ENCODE measurements at places on chromosomes 11 and 22.

GRCh38 chr11:128497061-128497775, 90.1 kb downstream of the ETS1 start:
- DNase-seq: no peak

GRCh38 chr11:57619331-57619730, 21.8 kb downstream of the SERPING1 start:
- DNase-seq: no peak

DNA sequence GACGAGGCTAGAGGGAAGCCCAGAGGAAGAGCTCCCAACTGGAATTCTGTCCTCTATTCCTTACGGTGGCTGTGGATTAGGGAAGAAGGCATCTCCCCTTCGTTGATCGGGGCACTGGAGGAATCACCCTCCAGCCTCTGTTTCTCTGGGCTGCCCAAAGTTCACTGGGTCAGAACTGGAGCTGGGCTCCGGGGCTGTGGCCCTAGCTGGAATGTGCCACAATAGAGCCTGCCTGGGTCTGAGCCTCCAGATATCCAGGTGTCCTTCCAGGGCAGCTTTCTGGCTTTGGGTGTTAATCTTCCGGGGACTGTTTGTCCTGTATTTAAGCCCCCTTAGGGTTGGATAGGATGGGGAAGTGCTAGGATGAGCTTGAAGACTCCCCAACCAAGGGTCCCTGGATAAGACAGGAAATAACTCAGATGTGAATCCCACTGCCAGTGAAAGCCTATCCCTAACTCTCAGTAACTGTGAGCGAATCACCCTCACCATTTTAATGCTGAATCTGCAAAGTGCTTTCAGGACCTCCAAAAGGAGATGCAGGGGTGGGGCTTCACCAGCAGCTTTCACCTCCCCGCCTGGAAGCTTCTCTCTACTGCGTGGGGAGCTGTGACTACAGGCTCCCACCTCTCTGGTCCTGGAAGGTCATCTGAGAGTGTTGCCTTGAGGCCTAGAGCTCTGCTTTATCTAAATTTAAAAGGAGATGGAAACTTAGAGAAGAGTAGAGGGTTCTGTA, 9.5 kb downstream of the YPEL4 start:
- no peak for DNase-seq

DNA sequence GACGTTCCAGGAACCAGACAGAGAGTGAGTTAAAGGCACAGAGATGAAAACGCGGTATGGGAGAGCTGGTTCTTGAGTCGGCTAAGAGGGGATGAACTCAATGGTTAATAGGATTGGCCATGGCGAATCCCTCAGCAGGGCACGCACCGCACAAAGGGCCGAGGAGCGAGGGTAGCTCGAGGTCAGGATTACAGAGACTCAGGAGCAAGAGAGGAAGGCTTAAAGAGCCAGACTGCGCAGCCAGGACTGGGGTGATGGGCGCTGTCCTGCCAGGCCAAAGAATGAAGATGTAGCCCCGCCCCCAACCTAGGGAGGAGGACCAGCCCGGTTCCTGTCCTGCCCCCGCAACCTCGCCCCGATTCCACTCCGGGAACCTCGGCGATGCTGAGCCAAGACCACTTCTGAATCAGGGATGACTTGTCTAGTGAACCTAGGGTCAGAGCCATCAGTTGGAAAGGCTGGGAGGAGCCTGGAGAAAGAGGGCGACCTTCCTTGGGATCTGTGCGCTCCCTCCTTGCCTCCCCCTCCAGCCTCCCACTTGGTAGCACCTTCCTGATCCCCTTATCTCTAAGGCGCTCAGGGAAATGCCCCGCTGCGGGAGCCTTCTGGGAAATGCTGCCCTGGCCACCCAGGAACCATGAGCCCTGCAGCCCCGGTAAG, at the start of gene PLEKHB1:
PLEKHB1 (plus strand) TSS at position 610 of the 660 bp plus-strand sequence; CDS start at position 638, 28 bp downstream.
- no peak for DNase-seq

DNA sequence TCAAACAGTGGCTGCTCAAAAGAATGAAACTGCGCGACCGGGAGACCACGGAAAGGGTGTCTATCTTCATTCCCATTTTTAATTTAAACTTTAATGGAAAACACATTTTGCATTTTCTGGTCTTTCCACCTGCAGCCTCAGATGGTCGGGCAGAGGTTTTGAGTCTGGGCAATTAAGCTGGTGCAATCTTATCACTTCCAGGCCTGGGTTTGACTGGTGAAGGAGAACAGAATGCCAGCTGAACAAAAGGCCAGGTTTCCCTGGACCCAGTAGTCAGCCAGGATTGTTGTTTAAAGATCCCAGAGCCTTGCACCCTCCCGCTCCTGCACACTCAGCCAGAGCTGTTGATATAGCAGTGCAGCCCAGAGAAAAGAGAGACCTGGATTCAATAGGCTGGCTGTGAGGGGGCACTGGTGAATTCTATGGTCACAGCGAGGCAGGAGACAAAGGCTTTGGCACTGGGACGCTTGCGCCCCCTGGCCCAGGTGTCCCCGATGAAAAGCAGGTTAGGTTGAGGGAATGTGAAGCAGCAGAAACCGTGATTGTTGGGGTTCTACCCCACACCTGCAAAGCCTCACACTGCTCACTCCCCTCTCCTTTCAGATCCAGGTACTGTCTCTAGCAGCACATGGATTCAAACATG, 83.6 kb downstream of the FLI1 start:
- no peak for DNase-seq

DNA sequence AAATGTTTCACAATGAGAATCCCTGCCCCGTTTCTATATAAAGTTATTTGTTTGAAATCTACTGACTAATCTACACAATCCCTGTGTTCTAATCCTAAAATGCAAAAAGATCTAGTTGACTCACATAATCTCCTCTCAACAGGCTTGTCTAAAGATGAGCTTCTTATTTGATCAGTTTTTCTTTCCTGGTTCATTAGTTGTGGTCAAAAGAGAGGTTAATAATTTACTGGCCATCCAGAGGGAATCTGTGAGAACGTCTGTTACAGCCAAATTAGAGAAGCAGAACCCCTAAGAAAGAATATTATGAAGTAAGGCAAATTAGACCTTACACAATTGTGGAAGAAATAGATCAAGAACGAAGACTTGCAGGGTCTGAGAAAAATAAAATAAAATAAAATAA, 173.7 kb upstream of the ANO3 start:
- no peak for DNase-seq

GRCh38 chr22:26259510-26259909, 90.2 kb downstream of the SEZ6L start:
- DNase-seq: no peak

DNA sequence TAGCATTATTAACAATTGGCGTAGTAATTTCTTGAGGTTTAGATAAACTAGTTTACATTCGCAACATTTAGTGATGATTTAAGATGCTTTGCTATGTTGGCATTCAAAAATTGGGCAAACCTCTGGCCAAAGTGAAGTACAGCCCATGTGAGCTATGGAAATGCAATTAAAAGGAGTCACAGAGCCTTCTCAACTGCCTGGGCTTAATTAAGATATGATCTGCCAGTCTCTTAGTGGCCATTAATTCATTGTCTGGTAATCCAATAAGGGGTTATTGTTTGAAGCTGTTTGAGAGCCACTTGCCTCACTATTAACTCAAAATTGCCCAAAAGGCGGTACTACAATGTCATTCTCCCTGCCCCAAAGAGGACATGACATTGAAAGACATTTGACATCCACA, 608.9 kb downstream of the NTM start:
- no peak for DNase-seq

DNA sequence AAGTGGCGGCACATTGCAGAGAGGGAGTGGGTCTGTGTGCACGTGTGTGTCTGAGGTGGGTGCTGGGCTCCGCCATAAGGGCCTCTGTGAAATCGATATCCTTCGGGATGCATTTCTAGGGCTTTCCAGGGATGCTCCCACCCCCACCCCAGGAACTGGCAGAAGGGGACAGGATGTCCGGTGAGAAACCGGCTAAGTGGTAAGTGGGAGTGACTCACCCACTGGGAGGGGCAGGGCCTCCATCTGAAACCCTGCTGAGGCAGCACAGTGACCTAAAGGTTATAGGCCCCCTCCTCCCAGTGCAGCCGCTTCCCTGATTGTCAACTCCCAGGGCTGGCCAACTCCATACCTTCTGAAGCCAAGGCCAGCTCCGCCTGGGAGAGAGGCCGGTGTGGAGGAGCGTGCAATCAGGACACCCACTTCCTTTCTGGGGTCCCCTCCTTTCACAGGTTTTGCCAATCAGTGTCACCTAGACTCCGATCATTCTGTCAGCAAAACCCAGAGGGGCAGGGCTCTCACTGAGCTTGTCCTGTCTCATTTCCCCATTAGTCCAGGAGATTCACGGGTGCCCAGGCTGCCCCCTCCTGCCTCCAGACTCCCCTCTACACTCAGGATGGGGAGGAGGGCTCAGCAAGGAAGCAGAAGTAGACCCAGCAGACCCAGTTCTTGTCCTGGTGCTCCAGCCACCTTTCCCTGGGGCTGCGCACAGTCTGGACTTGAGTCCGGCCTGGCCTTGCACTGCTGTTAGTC, 44.5 kb downstream of the NECTIN1 start:
- DNase-seq: no peak

GRCh38 chr11:20015529-20016427, 144.5 kb downstream of the DBX1 start:
- DNase-seq: no peak

GRCh38 chr11:45324459-45324858, 38.3 kb upstream of the SYT13 start:
- DNase-seq: no peak

GRCh38 chr22:49554741-49555140, 272.9 kb downstream of the BRD1 start:
- no peak for DNase-seq

GRCh38 chr22:21926728-21927127, 25.9 kb downstream of the PPM1F start:
- no peak for DNase-seq

GRCh38 chr22:19114984-19115552, 7.1 kb downstream of the DGCR2 start:
- no peak for DNase-seq

DNA sequence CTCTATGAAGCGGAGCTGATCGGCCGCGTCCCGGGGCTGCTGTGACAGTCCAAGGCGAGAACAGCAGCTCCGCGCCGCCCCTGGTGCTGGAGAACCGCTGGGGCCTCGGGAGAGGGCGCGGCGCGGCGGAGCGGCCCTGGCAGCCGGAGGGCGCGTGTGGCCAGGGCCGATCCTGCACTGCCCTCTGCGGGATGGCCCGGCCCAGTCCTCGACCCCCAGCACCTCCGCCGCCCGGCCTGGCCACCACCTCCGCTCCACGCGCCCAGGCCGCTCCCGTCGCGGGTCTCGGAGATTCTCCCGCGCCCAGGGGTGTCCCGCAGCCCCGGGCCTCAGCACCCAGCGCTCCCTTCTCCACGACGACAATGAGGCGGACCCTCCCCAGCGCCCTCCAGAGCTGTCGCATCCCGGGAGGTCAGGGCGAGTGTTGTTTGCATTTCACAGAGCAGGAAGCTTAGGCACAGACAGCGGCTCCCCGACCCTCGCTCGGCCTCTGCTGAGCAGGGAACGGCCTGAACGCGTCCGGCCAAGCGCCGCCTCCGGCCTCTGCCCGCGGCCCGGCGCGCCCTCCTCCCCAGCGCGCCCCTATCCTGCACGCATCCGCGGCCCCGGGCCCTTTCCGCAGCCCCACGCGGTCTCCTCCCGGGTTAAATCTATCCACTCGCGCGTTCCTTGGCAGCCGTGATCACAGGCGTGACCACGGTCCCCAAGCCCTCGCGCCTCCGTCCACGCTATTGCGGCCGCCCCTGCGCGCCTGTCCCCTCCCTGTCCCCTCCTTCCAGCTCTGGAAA, 109.7 kb downstream of the WNT7B start:
- DNase-seq: no peak

DNA sequence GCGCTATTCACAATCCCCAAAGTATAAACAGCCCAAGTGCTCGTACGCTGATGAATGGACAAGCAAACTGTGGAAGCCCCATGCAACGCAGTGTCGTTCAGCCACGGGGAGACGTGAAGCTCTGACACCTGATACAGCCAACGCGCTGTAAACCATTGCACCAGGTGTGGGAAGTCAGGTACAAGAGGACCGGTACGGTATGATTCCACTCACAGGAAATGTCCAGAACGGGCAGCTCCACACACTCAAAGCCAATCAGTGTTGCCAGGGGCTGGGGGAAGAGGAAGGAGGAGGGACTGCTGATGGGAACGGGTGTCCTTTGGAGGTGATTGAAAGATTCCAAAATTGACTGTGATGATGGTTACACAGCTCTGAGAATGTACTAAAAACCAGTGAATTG, 64.5 kb downstream of the BRD1 start:
- no peak for DNase-seq

GRCh38 chr11:83033972-83034672, 37.6 kb downstream of the RAB30 start:
- DNase-seq: no peak

DNA sequence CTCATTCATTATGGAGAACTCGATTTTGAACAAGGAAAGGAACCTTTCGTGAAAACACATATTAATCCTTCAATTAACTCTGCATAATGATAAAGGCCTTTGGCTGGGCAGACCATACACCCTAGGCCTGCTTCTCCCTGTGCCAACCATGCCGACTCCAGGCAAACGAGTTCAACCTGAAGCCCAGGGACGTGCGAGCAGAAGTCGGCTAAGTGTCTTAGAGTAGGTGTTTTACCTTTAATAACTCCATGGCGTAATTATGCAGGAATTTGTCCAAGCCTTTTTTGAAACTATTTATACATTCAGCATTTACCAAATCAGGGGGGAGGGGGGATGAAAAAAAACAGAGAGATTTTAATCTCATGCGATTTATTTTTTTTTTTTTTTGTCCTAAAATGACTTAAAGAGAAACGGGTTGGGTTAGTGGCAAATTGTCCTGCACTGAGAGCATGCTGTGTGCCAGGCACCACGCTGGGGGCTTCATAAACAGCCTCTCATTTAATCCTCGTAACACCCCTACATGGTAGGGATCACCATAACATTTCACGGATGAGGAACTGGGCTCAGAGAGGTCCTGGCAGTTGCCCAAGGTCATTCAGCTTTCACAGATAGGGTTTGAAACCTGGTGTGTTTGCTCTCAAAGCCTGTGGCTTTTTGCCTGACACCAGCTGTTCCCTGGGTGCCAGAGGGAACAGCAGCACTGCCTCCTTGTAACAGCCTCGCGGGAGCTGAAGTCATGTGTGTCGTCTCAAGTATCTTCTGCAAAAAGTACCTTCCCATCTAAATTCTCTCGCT, 423.9 kb downstream of the MN1 start:
- no peak for DNase-seq
